ENCODE measurements at places on chromosomes 4 and X.

GRCh38 chrX:19030805-19031204 lies 46.9 kb upstream of the PHKA2 start:
- no peak for DNase-seq

- DNase-seq: no peak
Measured at GRCh38 chr4:55123791-55124190, 1.6 kb downstream of the KDR start.

DNA sequence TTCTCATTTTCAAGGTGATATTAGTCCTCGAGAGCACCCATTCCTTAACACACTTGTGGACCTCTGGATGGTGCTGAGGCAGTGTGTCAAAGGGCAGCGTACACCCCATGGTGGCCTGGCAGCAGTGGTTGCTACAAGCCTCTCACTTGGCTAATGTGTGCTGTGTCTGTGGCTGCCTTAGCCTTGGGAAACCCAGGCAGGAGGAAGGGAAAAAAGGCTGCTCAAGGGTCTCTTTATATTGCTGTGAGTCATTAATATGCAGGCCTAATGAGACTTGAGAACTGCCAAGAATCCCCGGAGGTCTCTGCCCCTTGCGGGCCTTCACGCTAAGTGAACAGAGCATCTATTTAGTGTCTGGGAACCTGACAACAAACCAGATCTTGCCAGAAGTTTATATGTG lies 7.0 kb downstream of the PCDH10 start:
- DNase-seq: no peak

- no peak for DNase-seq
Measured at GRCh38 chr4:158189422-158189821, 16.6 kb upstream of the GASK1B start.

DNA sequence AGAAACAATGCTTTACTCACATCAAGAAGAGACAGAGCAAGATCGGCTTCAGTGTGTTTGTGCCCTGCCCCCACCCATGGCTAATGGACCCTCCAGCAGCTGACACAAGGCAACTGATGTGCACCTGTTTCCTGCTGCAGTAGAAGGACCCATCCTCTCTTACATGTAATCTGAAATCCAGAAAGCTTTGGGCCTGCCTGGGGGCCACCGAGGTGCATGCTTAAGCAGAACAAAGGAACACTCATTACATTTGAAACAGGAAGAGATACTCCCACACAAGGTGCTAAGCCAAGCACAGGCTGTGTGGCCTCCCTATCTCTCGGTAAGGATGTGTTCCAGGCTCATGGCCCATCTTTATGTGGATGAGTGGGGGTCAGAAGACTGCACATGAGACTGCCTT lies 338.0 kb downstream of the SPOCK3 start:
- no peak for DNase-seq

DNA sequence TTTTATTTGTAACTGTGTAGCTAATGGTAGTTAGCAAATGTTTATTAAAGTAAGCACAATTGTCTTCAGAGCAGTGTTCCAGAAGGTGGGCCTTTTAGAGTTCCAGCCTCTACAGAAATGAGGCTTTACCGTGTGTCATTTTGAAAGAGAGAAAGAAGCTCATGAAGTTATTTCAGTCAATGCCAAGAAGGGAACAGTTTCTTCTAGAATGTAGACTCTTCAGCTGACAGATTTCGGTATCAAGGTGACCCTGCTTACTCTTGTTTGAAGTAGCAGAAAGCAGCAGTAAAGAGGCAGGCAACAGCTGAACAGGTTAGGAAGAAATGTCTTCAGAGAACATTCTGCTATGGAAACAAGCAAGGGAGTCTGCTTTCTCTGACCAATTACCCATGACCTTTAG lies 93.6 kb downstream of the TASL start:
- DNase-seq: no peak

DNA sequence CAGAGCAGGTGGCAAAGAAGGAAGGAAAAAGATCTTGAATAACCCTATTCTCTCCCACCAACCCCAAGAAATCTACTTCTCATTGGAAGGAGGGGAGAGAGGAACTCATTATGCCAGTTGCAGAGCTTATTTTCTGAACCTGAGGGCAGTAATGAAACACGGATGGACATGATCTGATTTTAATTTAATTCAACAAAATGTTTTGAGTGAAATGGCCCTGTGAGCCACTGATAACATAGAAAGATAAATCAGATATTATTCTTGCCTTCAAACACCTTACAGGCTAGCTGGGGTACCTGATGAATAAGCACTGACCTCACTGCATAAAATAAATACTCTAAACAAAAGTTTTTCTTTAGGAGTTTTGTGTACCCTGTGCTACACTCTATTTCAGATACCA lies 30.3 kb downstream of the DAPP1 start:
- DNase-seq: no peak

DNA sequence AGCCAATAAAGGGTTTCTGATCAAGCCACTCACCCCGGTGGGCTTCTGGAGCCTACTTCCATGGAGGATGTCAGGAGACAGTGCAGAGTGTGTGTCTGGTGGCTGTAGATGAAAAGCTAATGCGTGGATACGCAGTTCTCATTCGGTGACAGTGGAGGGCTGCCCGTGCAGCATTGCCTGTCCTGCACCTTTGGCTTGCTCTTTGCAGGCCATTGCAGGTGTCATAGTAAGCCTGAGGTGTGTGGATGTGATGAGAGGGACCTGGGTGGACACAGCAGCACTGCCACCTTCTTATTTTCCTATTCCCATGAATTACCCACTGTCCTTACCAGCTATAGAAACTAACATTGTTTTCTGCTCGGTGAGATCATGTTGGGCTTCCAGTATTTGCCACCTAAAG lies 101.2 kb downstream of the STK32B start:
- DNase-seq: no peak

GRCh38 chr4:56505269-56506130 lies at the start of gene ARL9:
ARL9 (plus strand) TSS chr4:56505791; CDS start chr4:56505863, 72 bp downstream.
- peak; percentile 55 for DNase-seq

DNA sequence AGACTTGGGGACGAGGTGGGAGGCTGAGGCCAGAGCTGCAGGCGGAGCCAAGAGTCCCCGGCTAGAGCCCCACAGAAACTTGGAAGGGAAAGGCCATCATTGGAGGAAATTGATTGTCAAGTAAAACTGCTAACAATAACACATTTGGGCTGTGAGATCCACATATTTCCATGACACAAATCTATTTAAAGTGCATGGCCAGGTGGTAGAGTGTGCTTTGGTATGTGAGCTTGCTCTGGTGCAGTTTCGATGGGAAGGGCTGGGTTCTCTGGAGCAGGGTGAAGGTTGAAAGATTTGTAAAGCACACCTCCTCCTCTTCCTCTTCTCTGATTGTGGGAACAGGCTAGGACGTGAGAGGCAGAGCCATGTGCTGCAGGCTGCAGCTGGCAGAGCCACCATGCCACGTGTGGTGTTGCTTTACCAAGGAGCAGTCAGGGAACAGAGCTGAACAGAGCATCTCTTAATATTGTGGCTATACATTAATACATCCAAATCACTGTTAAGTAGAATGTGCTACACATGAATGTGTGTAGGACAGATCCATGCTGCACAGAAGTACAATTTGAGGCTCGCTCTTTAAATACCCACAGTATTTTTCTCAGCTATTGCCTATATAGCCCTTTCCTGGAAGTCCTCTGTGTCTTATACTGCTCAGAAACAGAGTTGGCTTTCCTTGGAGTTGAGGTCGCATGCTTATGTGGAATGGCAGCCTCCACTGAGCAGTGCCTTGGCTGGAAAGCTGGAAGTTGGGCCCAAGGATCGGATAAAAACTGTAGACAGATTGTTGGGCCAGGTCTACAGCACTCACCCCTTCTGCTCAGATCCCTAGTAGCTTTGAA lies 37.7 kb downstream of the FHDC1 start:
- DNase-seq: no peak

DNA sequence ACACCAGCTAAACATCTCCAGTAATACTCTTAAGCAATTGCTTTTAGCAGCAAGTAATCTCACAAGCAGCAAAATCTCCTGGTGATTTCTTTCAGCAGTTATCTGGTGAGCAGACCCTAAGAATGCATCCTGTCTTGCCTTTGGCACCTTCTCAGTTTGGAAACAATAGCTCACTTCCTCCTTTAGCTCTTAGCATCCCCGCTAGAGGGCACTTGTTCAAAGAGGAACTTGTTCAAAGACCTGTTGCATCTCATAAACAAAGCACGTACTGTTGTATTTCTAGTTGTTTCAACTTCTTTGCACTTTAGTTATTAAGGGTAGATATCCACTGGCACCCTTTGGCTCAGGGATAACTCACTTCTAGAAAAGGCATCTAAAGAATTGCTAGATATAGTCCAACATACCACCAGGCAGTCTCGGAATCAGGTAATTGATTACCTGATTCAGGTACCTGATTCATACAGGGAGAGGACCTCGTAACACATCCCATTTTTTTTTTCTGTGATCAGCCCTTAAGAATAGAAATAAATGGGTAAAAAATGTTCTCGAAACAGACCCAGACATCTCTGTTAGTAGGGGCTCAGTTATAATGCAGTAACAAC lies 81.9 kb upstream of the QRFPR start:
- DNase-seq: no peak

DNA sequence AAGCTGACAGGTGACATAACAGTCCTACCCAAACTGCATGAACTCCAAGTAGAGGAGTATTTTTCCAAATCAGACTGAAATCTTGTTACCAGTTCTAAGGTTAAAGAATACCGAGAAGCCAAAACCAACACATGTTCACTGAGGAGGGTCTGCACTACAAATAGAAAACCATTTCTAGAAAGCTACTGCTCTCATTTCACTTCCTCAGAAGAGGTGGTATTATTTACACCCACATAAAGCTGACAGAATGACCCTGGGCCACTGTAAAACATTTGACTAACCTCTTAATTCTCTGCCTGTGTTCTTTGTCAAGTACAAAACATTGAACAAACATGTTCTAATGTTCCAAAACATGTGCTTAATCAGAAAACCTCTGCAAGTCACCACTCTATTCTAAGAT lies 95.8 kb downstream of the IQCM start:
- no peak for DNase-seq

DNA sequence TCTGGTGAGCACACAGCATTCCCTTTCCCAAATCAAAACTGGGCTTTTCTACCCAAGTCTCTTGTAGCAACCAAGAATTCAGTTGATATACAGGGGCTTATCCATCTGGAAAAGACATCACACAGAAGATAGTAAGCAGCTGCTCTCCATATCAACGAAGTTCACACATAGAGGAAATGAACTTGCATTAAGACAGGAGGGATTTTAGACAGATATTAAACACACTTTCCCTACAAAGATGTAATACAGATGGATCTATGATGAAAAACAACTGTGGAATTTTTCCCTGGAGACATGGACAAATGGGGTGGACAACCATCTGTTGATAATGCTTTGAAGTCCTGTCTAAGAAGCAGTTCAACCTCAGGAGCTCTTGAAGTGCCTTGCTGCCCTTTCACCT lies 9.8 kb upstream of the PDE5A start:
- no peak for DNase-seq
